Right lobe of liver (tissue), 6 donors: ENCODE measurements at places on chromosomes 6 and 20. TPM values are rescaled to one million over a fixed set of nuclear protein-coding genes. Genes with fewer than 3 reads are reported as not detected.

The SRSF3 gene
- 36.8 TPM for total RNA-seq

The DZANK1 gene
- 0.68 TPM for total RNA-seq

GRCh38 chr20:60632391-60633262 lies 619.4 kb upstream of the CDH4 start:
- DNase-seq = no peak
- no peaks in the 10 kb centered on the region for H3K27me3 ChIP-seq
- no peak overlapping the region for H3K4me3 ChIP-seq
- no peaks in the 10 kb centered on the region for H3K36me3 ChIP-seq

GRCh38 chr6:47535316-47536225 lies 58.0 kb downstream of the CD2AP start:
- H3K4me3 ChIP-seq = no peak overlapping the region
- H3K4me1 ChIP-seq = no peaks in the 10 kb centered on the region
- DNase-seq = no peak

- peak overlapping the region; percentile 49 for H3K4me3 ChIP-seq
- no peak for DNase-seq
- no peaks in the 10 kb centered on the region for H3K36me3 ChIP-seq
- H3K27me3 ChIP-seq = no peaks in the 10 kb centered on the region
These were observed 790 bp downstream of the TOX2 start for GRCh38 chr20:43915211-43916072.

DNA sequence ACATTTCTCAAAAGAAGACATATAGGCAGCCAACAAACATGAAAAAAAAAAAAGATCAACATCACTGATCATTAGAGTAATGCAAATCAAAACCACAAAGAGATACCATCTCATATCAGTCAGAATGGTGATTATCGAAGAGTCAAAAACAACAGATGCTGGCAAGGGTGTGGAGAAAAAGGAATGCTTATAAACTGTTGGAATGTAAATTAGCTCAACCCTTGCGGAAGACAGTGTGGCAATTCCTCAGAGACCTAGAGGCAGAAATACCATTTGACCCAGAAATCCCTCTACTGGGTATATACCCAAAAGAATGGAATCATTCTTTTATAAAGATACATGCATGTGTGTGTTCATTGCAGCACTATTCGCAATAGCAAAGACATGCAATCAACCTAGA lies 303.8 kb upstream of the THEMIS start:
- no peak overlapping the region for H3K27ac ChIP-seq
- DNase-seq = no peak
- no peaks in the 10 kb centered on the region for H3K27me3 ChIP-seq
- no peaks in the 10 kb centered on the region for H3K36me3 ChIP-seq
